ENCODE measurements at places on chromosomes 6 and 20. TPM values are rescaled to one million over a fixed set of nuclear protein-coding genes. Genes with fewer than 3 reads are reported as not detected.

GRCh38 chr20:29873946-29874345, 1383.5 kb upstream of the DEFB115 start:
- H3K4me3 ChIP-seq: no peak overlapping the region
- H3K27ac ChIP-seq: no peak overlapping the region
- H3K4me1 ChIP-seq: no peaks in the 10 kb centered on the region
- peaks cover 7% of the 10 kb centered on the region for H3K36me3 ChIP-seq

GRCh38 chr6:54291738-54292137, 16.5 kb upstream of the TINAG start:
- no peaks in the 10 kb centered on the region for H3K36me3 ChIP-seq
- no peaks in the 10 kb centered on the region for H3K4me1 ChIP-seq
- H3K4me3 ChIP-seq: no peak overlapping the region
- no peak overlapping the region for H3K27ac ChIP-seq

DNA sequence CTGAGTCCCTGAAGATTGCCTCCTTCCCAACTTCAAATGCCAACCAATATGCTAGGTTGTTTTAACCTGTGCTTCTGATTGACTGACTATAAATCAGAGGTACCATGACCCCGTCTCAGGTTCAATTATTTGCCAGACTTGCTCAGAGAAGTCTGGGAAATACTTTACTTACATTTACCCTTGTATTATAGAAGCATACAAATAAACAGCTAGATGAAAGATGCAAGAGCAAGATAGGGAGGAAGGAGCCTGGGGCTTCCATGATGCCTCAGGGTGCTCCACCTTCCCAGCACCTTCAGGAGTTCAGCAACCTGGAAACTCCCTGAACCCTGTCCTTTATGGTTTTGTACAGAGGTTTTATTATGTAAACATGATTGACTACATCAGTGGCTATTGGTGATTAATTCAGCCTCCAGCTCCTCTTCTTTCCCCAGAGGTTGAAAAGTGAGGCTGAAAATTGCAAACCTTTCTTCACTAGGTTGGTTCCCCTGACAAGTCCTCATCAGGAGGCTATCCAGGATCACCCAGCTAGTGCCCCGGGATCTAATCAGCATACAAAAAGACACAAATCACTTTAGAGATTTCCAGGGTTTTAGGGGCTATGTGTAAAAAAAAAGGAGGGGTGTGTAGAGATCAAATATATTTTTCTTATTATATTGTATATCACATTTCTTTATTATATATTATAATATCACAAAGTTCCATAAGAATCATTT, 547.7 kb downstream of the EPM2A start:
- no peak overlapping the region for H3K4me3 ChIP-seq
- no peaks in the 10 kb centered on the region for H3K27me3 ChIP-seq
- H3K36me3 ChIP-seq: no peaks in the 10 kb centered on the region

The XKR7 gene
- total RNA-seq: 0.05 TPM

The MUC22 gene
- not detected for total RNA-seq

The BPI gene
- not detected for total RNA-seq

The HLA-E gene
- 753 TPM for total RNA-seq

The CST7 gene
- 25.9 TPM for total RNA-seq

The ACOT8 gene
- total RNA-seq: 35.6 TPM

The ZNF334 gene
- total RNA-seq: 0.71 TPM

GRCh38 chr6:133202610-133203343, 38.4 kb upstream of the EYA4 start:
- no peak for DNase-seq
- no peak overlapping the region for H3K4me3 ChIP-seq
- no peak overlapping the region for H3K27ac ChIP-seq
- no peaks in the 10 kb centered on the region for H3K4me1 ChIP-seq
- no peaks in the 10 kb centered on the region for H3K36me3 ChIP-seq

- no peak overlapping the region for H3K27ac ChIP-seq
- H3K4me3 ChIP-seq: no peak overlapping the region
- no peak for DNase-seq
- H3K36me3 ChIP-seq: peaks cover 72% of the 10 kb centered on the region
- no peaks in the 10 kb centered on the region for H3K27me3 ChIP-seq
- H3K4me1 ChIP-seq: peaks cover 79% of the 10 kb centered on the region
These were observed 7.5 kb downstream of the DEF6 start for GRCh38 chr6:35305117-35305516.

- no peak for DNase-seq
- H3K27ac ChIP-seq: peak overlapping the region; percentile 13
- no peaks in the 10 kb centered on the region for H3K36me3 ChIP-seq
These were observed 296.7 kb downstream of the TFAP2C start for GRCh38 chr20:56925831-56926170.

The TBC1D32 gene
- 12.4 TPM for total RNA-seq

DNA sequence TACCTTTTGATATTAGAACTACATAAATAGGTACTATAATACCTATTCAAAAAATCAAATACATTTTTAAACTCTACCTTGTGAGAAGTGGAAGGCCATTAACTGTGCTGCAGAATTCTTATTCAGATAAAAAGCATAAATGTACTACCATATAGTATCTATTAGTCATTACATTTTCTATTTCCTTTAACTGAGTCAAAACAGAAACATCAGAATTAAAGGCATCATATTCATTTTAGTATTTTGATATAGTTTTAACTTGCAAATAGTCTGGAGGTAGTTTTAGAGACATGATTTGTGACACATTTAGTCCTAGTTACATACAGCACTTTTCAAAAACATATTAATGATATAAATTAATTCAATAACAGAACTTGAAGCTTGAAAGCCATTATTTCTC, 39.9 kb upstream of the TAB2 start:
- H3K36me3 ChIP-seq: peaks cover 24% of the 10 kb centered on the region
- peaks cover 29% of the 10 kb centered on the region for H3K4me1 ChIP-seq
- no peak for DNase-seq
- H3K27me3 ChIP-seq: no peaks in the 10 kb centered on the region

The AVP gene
- total RNA-seq: not detected

The LZTS3 gene
- 0.62 TPM for total RNA-seq

The RBBP8NL gene
- not detected for total RNA-seq

- H3K27ac ChIP-seq: peak overlapping the region; percentile 6
- peaks cover 48% of the 10 kb centered on the region for H3K4me1 ChIP-seq
These were observed 39.9 kb downstream of the PREX1 start for GRCh38 chr20:48787861-48788375.

GRCh38 chr20:33673114-33673409, 1.2 kb downstream of the NECAB3 start:
- peaks cover 48% of the 10 kb centered on the region for H3K36me3 ChIP-seq
- H3K27me3 ChIP-seq: no peaks in the 10 kb centered on the region
- DNase-seq: no peak
- H3K27ac ChIP-seq: peak overlapping the region; percentile 82

- H3K36me3 ChIP-seq: no peaks in the 10 kb centered on the region
- H3K27me3 ChIP-seq: no peaks in the 10 kb centered on the region
- H3K4me3 ChIP-seq: no peak overlapping the region
- no peak for DNase-seq
- H3K27ac ChIP-seq: no peak overlapping the region
These were observed 175.6 kb upstream of the MYLIP start for GRCh38 chr6:15953152-15953880.

The PGC gene
- not detected for total RNA-seq

- DNase-seq: no peak
- H3K27me3 ChIP-seq: peaks cover 15% of the 10 kb centered on the region
- H3K27ac ChIP-seq: no peak overlapping the region
- no peak overlapping the region for H3K4me3 ChIP-seq
- peaks cover 3% of the 10 kb centered on the region for H3K4me1 ChIP-seq
These were observed 34.0 kb upstream of the YWHAB start for GRCh38 chr20:44851545-44851944.

DNA sequence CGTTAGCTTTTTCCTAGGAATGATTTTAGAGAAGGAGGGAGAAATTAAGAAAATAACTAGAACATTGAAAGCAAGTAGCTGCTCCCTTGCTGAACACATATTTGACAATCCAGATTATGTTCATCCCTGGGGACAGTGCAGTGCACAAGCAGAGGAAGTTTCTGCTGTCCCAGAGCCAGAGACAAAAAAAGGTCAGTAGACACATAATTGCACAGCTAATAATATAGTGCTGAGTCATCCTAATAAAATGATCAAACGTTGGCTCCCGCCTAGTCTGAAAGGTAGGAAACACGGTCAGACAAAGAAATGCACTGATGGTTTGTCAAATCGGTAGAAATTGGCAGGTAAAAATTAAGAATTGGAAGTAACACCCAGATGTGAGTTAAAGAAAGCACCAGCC, 21.7 kb upstream of the SSTR4 start:
- no peak for DNase-seq
- no peaks in the 10 kb centered on the region for H3K27me3 ChIP-seq
- H3K4me3 ChIP-seq: no peak overlapping the region
- H3K4me1 ChIP-seq: no peaks in the 10 kb centered on the region
- H3K27ac ChIP-seq: no peak overlapping the region
- no peaks in the 10 kb centered on the region for H3K36me3 ChIP-seq

The CAP2 gene
- not detected for total RNA-seq

DNA sequence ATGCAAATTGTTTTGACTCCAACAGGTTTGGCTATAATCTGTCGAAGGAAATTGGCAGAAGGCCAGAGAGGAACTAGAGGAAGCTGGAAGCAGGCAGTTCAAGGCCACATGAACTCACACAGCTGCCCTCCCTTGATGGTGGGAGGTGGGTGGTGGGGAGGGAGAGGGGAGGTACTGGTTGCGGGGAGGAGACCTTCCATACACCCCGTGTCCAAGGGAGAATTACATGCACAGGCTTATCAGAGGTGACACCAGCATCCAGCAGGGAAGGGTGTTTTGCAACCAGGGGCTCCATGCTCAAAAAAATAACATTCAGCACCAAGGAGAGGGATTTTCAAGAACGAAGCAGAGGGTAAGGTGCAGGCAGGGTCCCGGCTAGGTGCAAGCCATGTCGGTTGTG, 9.1 kb downstream of the PRND start:
- no peak overlapping the region for H3K27ac ChIP-seq
- peaks cover 15% of the 10 kb centered on the region for H3K4me1 ChIP-seq
- H3K27me3 ChIP-seq: peaks cover 14% of the 10 kb centered on the region
- no peak overlapping the region for H3K4me3 ChIP-seq
- H3K36me3 ChIP-seq: no peaks in the 10 kb centered on the region
- no peak for DNase-seq

DNA sequence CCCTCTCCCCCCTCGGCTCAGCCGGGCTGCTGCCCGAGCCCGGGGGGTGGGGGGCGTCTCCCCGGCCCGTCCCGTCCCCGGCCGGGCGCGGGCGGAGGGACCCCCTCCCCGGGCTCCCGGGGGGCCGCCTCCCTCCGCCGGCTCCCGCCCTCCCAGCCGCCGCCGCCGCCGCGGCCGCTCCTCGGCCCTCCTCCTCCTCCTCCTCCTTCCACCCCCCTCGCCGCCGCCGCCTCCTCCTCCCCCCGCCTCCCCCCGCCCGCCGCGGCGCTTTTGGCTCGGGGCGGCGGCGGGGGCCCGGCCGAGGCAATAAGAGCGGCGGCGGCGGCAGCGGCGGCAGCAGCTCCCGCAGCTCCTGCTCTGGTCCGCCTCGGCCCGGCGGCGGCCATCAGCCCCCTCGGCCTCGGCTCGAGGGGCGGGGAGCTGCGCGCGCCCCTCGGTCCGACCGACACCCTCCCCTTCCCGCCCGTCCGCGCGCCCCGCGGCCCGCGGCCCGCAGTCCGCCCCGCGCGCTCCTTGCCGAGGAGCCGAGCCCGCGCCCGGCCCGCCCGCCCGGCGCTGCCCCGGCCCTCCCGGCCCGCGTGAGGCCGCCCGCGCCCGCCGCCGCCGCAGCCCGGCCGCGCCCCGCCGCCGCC, 38.7 kb downstream of the GNAS start:
- peaks cover 52% of the 10 kb centered on the region for H3K4me1 ChIP-seq
- no peaks in the 10 kb centered on the region for H3K27me3 ChIP-seq
- H3K4me3 ChIP-seq: peak overlapping the region; percentile 71

DNA sequence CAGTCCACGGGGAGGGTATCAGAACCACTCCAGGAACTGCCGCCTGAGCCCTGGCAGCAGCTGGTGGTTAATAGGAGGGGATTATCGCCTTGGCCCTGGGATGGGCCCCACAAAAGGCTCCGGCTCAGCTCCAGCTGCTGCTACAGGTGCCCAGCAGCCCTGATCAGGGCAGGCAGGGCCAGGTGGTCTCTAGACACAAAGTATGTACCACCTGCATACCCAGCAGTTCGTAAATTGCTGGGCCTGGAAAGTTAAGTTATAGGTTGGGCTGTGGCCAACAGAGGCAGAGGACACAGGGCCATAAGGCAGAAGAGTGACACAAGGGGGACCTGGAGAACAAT, 35.1 kb downstream of the RRBP1 start:
- no peaks in the 10 kb centered on the region for H3K27me3 ChIP-seq
- peaks cover 10% of the 10 kb centered on the region for H3K4me1 ChIP-seq
- H3K4me3 ChIP-seq: no peak overlapping the region
- no peaks in the 10 kb centered on the region for H3K36me3 ChIP-seq
- no peak overlapping the region for H3K27ac ChIP-seq
- DNase-seq: no peak

GRCh38 chr6:44699082-44699481, 311.6 kb downstream of the CDC5L start:
- no peak for DNase-seq
- no peaks in the 10 kb centered on the region for H3K27me3 ChIP-seq
- no peak overlapping the region for H3K4me3 ChIP-seq
- H3K27ac ChIP-seq: no peak overlapping the region

The DACT2 gene
- total RNA-seq: 0.10 TPM

GRCh38 chr6:41441598-41442351, 104.4 kb upstream of the FOXP4 start:
- peaks cover 42% of the 10 kb centered on the region for H3K4me1 ChIP-seq
- DNase-seq: peak; percentile 21
- H3K4me3 ChIP-seq: peak overlapping the region; percentile 43
- H3K27ac ChIP-seq: peak overlapping the region; percentile 68
- peaks cover 49% of the 10 kb centered on the region for H3K27me3 ChIP-seq

DNA sequence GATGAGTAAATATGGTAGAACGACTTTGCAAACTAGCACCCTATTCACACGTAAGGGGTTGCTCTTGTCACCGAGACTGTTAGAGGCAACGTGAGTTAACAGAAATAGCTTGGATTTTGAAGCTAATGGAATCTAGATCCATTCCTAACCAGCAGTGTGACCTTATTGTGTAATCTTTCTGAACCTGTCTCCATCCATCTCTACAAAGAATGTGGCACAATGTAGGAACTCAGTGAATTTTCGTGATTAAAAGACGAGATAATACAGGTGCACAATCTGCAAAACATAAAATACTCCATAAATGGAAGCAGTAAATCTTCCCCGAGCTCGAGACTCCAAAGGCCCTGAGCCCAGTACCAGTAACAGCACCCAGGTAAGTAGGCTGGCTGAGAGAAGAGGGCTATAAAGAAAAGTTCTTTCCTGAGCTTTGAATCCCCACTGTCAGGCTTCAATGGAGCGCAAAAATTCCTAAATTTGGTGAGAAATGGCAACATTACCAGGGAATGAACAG, 801 bp upstream of the KIFC1 start:
- H3K27me3 ChIP-seq: no peaks in the 10 kb centered on the region
- H3K27ac ChIP-seq: peak overlapping the region; percentile 94
- DNase-seq: no peak
- peaks cover 39% of the 10 kb centered on the region for H3K4me1 ChIP-seq
